ENCODE measurements at places on chromosomes 3 and 15. TPM values are rescaled to one million over a fixed set of nuclear protein-coding genes. Genes with fewer than 3 reads are reported as not detected.
A peak's percentile ranks its signal among the peaks of the same experiment; 100 is the strongest.

The ICE2 gene
- 88.2 TPM for polyA plus RNA-seq

DNA sequence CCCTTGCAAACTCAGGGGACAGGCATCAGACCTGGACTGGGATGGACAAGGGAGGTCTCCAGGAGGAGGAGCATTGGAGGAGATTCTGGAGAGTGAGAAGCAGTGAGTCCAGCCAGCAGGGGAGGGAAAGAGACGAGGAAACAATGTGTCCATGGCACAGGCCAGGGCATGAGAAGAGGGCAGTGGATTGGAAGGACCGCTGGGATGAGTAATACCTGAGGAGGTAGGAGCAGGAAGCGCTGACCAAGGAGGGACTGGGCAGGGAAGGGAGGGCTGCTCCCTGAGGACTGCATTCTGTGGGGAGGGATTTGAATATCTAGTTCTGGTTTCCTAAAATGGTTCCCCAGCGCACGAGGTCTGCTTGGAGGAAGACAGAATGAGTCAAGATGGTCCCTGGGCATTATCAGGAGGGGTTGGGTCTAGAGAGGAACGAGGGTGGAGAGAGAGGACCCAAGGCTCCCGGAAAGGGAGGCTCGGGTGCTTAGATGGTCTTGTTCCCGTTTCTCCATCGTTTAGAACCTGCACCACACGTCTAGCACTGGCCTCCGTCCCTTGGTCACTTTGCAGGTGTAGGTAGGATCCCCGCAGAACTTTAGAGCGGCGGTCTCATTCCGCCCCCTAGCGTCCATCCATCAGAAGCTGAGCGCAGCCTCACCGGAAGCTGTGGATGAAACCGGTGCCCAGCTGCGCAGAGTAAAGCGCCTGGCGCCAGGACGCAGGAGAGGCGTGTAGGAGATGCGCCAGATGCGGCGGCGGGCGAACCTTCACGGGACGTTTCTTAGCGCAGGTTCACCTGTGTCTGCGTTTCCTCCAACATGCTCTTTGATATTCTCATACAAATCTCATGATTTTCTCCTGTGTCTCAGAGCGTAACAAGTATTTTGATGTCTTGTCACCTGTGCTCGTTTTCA, 190.7 kb upstream of the NDN start:
- DNase-seq: peak; percentile 36

GRCh38 chr3:153495422-153495821, 333.4 kb downstream of the RAP2B start:
- DNase-seq: no peak

- no peak for DNase-seq
Observed at GRCh38 chr3:58036293-58037032, 28.2 kb downstream of the FLNB start.

The SFMBT1 gene
- 12.2 TPM for polyA plus RNA-seq

The APOD gene
- 9.5 TPM for polyA plus RNA-seq

DNA sequence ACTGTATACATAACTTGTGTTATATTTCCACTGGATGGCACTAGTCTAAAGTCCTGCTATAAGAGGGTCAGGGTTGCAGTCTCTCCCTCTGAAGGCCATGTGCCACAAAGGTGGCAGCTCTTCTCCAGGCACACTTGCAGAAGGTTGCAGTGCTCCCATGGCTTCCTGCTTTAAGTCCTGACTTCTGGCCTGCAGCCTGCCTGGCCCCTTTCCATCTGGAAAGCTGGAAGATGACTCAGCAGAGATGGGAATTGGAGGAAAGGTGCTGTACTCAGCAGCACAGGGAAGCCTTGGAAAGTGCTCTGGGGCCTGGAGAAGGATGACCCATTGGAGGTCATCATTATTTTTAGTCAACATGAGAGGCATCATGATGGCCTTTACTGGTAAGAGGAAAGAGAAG, 40.9 kb upstream of the MRPL3 start:
- DNase-seq: no peak

The CHDH gene
- 8.5 TPM for polyA plus RNA-seq

DNA sequence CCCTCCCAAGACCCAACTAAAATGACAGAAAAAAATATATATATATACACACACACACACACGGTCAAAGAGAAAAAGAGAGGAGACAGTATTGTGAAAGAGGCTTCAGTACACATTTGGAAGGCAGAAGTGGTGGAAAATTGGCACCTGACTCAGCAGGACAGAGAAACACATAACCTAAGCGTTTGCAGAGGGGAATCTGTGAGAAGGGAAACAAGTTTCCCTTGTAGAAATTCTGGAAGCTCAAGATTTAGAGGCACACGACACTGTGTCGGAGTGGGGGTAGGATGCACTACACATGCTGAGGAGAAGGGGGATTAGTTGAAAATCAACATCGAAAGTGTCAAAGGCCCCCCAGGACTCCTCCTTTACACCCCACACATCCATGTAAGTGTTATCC, 53.1 kb downstream of the PAK2 start:
- no peak for DNase-seq

The GPR62 gene
- 0.40 TPM for polyA plus RNA-seq

The AHSG gene
- polyA plus RNA-seq: 0.50 TPM

The ALPK3 gene
- 27.1 TPM for polyA plus RNA-seq

Measured in renal cortex interstitium (tissue), 15 donors.